ENCODE measurements at places on chromosomes 5 and 9.

GRCh38 chr9:21692390-21692789 lies 110.0 kb upstream of the MTAP start:
- no peak for DNase-seq

GRCh38 chr5:40834391-40834848 lies 602 bp downstream of the RPL37 start:
- no peak for DNase-seq

DNA sequence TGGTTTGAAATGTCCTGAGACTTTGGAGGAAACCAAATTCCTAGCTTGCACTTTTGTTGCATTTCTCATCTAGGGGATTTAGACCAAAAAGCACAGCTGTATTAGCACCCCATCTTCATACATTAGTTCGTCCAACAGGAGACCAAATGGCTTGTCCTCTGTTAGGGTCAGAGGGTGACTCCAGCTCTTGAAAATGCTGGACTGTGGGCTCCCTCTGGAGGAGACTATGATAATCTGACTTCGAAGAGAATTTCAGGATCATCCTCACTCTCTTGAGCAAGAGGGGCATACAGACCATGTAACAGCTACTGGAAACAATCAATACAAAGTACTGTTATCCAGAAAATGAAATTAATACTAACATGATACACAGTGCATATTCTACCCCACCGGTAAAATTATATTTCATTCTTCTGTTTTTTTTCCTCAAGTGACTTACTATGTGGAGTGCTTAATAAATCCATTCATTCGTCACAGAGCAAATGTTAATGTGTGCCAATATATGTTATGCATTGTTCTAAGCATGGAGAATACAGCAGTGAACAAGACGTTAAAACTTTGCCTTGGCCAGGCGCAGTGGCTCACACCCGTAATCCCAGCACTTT lies 63.7 kb upstream of the PPP2CA start:
- DNase-seq: no peak

- DNase-seq: no peak
Measured at GRCh38 chr5:608429-609370, 3.4 kb upstream of the CEP72 start.

GRCh38 chr5:44538797-44539601 lies 149.8 kb upstream of the FGF10 start:
- no peak for DNase-seq

DNA sequence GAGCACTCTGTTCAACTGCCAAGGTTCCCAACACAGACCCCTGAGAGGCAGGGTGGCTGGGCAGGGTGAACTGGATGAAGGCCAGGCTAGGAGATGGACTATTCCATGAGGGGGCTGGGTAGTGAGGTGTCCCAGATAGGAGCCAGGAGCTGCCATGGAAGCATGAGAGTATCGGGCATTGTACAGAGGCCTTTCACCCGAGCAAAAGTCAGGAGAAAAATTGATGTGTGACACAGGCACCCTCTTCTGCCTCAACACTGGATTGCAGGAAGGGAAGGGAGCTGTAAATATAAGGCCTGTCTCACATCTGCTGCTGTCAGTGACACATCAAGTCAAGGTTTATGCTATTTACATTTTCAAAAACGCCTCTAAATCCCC lies 74.6 kb downstream of the UBAP1 start:
- no peak for DNase-seq

GRCh38 chr9:23686257-23686656 lies 139.8 kb downstream of the ELAVL2 start:
- DNase-seq: no peak

- DNase-seq: no peak
Measured at GRCh38 chr9:79542735-79543620, 28.8 kb upstream of the TLE4 start.

GRCh38 chr9:137878146-137878941 lies 762 bp downstream of the CACNA1B start:
- no peak for DNase-seq

DNA sequence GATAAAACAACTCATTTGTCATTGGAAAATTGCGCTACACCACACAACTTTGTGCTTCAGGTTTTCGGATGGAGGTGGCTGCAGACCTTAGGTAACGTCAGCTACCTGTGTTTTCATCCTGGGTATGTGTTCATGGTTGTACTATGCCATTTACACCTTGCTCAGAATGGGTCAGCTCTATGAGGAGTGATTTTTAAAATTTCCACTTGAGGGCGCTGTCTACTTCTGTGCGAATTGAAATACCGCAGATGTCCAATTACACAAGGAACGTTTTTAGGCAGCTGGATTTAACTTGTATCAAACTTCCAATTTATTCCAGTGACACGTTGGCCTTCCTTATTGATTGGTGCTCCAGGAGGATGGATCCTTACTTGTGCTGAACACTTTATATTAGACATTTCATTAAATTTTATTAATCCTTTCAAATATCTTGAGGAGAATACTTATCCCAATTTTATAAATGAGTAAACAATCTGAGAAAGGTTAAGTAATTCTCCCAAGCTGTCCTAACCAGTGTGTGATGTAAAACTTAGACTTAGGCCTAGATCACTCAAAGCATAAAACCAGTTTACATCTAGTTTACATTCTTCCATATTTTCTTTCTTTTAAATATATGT lies 23.4 kb downstream of the DMRTA1 start:
- no peak for DNase-seq

- DNase-seq: no peak
Measured at GRCh38 chr5:179229331-179229831, 115.9 kb downstream of the ADAMTS2 start.

GRCh38 chr5:103474677-103475076 lies 87.9 kb downstream of the NUDT12 start:
- DNase-seq: no peak

DNA sequence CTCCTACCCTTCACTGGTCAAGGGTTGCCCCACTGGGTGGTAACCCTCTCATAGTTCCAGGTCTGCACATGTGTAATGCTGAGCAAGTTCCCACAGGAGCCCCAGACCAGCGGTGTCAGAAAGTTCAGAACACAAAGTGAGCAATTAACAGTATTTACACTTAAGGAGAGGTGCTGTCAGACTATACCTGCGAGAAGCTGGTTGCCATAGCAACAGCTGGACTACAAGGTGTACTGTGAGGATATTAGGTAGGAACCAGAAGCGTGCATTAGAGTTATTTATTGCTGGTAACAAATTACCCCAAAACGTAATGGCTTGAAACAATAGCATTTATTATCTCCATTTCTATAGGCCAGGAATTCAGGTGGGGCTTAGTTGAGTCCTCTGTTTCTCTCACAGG lies 317.0 kb upstream of the RPS23 start:
- no peak for DNase-seq

DNA sequence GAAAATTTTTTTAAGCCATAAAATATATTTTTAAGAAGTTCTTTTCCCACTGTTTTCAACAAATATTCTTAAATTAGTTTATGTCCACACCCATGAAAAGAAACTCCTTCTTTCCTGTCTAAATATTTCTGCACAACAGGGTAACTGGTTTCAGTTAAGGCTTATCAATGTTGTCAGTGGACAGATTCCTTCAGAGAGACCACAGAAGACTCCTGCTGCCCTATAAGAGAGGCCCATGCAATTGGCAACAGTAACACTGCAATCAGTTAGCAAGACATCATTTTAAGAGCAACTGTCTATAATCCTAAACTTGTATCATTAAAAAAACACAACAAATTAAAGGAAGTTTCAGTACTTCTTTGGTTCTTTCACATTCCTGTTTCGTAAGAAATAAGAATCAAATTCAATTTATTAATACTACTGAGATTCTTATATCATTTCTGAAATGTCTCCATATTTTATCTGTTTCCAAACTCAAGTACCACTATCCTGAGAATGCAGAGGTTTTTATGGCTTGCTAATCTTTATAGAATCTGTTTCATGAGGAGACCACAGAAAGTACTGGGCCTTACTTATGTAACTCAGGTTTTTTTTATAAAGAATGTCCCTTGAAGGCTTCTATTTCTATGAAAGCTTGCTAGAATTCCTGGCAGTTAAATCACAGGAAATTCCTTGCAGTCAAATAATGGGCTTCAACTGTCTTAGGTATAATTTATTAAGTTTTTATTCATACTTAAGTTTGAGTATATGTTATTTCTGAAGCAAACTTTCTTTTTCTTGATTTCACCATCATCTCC lies 240.2 kb downstream of the RFX3 start:
- DNase-seq: no peak

DNA sequence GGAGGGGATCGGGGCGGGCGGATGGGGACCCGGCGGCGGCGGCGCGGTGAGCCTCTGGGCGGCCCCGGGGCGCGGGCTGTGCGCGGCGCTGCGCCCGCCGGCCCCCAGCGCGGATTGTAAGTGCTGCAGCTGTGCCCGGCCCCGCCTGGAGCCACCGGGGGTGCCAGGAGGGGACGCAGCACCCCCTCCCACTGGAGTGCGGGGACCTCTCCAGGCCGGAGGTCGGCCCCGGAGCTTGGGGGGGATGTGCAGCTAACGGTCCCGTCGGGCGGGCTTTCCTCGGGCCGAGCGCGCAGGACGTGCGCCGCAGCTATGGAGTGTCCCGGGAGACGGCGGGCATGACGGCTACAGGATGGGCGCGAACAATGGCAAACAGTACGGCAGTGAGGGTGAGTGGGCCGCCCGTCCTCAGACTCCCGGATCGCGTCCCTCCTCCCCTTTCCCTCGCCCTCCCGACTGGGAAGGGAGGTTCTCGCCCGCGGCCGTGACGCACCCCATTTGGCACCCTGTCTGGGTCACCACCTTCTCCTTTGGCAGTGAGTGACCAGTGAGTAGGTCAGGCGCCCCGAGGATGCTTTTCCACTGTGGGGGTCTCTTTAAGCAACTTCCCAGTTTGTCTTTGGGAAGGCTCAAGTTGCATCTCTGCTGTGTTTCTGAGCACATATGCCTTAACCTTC lies 483 bp downstream of the FBXL7 start:
- no peak for DNase-seq

DNA sequence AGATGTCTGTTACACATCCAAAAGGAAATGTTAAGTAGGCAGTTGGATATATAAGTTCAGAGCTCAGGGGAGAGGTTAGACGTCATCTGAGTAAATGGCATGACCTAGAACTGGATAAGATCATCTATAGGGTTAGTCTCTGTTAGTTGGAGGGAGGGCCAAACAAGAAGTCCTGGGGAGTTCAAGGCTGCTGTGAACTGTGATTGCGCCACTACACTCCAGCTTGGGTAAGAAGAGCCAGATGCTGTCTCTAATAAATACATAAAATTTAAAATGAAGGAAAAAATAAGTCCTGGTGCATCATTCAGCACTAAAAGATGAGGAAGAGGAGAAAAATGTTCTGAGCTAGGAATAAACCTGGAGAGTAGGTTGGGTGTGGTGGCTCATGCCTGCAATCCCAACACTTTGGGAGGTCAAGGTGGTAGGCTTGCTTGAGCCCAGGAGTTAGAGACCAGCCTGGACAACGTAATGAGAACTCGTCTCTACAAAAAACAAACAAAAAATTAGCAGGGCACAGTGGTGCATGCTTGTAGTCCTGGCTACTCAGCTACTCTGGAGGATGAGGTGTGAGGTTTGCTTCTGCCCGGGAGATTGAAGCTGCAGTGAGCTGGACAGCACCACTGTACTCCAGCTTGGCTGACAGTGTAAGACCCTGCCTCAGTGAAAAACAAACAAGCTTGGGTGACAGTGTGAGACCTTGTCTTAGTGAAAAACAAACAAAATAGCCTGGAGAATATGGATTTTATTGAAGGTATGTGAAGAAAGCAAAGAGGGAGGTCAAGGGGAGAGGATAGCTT lies 123.6 kb downstream of the ACTBL2 start:
- DNase-seq: no peak

- no peak for DNase-seq
Measured at GRCh38 chr5:11719888-11720481, 184.3 kb downstream of the CTNND2 start.

DNA sequence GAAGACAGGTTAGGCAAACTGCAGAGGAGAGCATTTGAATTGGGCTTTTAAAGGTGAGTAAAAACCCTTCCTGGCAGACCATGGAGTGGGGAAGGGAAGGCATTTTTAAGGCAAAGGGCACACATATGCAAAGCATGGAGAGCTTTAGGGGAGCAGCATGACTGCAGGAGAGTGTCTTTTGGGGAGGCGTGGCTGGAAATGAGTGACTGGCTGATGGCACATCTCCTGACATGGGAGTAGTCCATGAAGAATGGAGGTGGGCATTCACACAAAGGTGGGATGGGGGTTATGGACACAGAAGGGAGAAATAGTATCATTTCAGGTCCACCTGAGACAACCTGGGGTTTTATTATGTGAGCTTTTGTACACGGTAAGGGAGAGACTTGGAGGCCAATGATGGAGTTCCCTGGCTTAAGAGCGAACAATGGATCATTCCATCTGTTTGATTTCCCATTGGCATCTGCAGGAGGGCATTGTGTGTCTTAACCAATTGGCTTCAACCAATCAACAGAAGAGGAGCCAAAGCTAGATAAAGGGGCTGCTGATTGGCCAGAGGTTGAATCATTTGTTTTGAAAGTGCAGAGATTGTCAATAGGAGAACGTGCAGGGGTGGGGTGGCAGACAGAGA lies 2.1 kb downstream of the NSG2 start:
- no peak for DNase-seq

DNA sequence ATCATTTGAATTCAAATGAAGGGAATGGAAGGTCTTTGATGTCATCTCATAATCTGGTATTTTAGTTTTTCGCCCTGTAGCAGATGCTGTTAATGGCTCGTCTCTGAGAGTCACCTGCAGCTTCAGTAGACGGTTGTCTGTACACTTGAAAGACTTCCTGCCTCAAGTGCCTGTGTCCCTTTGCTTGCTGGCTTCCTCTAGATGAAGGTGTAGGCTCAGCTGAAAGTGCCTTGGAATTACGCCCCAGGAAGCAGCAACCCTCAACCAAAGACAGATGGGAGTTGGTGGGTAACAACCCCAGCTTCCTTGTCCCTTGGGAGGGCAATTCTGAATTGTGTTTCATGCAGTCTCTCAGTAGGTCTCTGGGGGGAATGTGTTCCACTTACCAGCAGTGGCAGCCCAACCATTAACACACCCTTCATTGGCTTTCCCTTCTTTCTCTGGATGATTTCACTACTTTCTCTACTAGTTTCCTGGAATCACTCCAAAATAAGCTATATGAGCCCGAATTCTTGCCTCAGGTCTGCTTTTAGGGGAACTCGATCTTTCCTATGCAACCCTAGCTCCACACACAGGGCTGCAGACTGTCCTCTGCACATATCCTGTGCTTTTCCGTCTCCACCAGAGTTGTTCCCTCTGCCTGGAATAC lies 395.6 kb downstream of the DMAC1 start:
- DNase-seq: no peak

- DNase-seq: no peak
Measured at GRCh38 chr5:79436224-79436623, 77.7 kb downstream of the HOMER1 start.

- DNase-seq: no peak
Measured at GRCh38 chr9:69168709-69169217, 5.3 kb upstream of the TJP2 start.

GRCh38 chr9:134590240-134591081 lies 51.1 kb upstream of the COL5A1 start:
- no peak for DNase-seq

DNA sequence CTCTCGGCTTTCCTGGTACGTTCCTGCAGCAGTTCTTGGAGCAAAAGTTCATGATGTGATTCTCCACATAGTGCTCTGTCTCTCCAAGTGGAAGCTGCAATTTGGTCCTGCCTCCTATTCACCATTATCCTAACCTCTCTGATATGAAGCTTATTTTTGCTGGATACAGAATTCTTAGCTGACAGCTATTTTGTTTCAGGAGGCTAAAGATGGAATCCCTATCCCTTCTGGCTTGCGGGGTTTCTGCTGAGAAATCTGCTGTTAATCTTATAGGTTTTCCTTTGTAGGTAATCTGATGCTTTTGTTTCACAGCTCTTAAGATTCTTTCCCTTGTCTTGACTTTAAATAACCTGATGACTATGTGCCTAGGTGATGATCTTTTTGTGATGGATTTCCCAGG lies 181.6 kb upstream of the VLDLR start:
- DNase-seq: no peak

Measured in stimulated activated CD4-positive, alpha-beta T cell treated with anti-CD3 and anti-CD28 coated beads, TNF-alpha, amount 100 ng/mL, for 1 hour (primary cell).